Left ventricle myocardium inferior (tissue), 1 donor: ENCODE measurements at places on chromosomes 2 and 18.

DNA sequence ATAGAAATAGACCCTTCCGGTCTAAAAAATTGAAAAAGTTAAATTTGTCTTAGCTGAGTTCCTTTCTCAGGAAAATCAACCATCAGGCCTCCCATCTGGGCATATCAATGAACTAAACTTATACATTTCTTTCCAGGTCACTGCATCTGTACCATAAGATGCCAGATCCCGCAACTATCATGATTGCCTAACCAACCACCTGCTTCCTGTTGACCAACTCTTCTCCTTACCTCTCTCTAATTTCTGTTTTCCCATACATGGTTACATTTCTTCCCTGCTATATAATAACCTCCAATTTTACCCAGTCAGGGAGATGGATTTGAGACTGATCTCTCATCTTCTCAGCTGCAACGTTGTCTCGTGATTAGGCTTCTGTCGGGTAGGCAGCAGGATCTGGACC is 228.7 kb downstream of the FSIP2 start:
- no peak for DNase-seq

- no peak for DNase-seq
Measured at GRCh38 chr2:42954227-42954962, 162.0 kb upstream of the HAAO start.

- no peak for DNase-seq
Measured at GRCh38 chr2:184830531-184830930, 232.2 kb downstream of the ZNF804A start.

- DNase-seq, result no peak
Measured at GRCh38 chr18:79657342-79657996, 22.1 kb upstream of the CTDP1 start.

DNA sequence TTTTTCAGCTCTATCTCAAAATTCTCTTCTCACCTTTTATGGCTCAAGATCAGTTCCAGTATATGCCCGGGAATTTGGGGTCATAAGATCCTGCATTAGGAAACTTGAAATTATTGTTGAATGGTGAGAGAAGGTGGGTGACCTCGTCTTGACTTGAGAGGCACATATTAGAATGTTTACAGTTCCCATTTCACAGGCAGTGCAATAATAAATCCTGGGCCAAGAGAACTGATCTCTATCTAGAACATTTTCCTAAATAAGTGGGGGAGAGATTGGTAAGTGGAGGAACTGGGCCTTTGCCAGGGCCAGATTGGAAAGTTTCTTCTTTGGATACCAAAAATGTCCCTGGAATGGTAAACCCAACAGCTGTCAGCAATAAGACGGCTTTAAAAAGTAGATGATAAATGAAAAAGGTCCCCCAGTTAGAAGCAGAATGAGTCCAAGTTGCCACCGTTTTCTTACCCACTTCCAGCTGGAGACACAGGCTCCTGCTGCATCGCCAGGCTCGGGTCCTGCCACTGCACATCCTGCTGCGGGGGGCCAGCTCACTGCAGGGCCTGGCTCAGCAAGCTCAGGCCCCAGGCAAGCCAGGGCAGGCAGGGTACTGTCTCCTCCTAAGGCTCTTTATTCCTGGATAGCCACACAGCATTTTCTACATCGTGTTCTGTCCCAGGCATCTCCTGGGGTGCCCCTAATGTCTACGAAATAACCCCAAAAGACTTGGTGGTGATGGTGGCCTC is 126.4 kb upstream of the EPAS1 start:
- DNase-seq, result no peak

DNA sequence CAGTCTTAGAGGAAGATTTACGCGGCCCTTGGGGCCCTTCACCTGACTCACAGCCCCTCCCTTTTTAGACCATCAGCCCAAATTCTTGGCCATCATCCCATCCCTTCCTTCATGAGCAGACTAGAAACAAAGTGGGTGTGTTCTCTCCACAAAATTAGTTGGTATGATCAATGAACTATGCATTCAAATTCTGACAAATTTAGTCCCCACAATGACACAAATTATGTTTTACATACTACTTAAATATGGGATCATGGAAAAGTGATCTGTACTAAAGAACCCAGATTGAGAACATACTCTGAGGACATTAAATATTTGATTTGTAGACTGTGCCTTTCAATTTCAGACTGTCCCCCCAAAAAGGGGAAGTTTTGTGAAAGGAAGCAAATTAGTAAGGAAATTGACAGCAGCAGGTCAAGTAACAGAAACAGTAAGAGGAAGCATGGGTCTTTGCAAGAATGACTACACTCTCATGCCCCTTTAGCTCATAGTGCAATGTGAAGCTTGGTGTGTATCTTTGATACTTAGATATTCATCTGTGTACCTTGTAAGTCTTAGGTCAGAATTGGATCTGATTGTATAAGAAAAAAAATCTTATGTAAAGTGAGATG is 2.2 kb upstream of the MAPRE2 start:
- no peak for DNase-seq

GRCh38 chr2:168210895-168211570 is 36.4 kb downstream of the STK39 start:
- no peak for DNase-seq

DNA sequence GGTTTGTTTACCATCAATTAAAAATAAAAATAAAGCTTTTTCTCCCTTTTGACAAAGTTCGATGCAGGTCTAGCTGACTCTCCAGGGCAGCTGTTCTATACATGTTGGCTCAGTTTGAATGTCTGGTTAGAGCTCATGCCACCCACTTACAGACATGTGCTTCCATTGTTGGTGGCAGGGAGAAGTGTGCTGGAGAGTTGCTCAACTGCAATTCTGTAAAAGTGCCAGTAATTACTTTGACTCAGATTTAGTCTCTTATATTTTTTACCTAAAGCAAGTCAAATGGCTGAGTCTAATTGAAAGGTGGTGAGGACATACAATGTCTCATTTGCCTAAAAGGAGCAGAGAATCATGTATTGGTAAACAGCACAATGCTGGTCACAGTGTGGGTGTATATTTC is 609.1 kb upstream of the SYT4 start:
- DNase-seq, result no peak

- DNase-seq, result no peak
Measured at GRCh38 chr18:59087391-59087790, 52.3 kb upstream of the SEC11C start.

DNA sequence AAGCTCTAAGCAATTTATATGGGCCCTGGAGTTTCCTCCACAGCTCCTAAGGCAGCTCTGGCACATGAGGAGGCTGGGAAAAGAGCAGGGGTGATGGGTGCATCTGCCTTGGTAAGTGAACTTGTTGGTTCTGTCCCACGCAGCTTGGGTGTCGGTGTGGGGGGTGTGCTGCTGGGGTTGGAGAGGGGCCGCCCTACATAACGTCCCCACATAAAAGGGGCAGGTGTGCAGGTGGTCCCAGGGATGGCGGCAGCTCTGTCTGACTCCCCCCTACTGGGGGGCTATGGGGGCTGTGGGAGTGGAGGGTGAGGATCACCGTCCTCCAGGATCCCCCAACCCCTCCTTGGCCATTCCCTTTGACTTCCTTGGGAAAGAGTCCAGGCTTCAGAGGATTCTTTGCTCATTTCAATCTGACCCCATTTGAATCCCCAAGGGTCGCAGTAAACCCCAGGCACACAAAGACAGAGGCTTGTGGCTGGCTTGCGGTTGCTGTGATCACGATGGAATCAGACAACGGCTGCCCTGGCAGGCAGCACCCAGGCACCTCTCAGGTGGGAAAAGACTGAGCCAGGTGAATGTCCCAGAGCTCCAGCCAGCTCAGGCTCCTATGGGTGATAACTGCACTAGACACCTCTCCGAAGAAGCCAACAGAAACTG is 34.5 kb upstream of the CD8A start:
- DNase-seq, result no peak

DNA sequence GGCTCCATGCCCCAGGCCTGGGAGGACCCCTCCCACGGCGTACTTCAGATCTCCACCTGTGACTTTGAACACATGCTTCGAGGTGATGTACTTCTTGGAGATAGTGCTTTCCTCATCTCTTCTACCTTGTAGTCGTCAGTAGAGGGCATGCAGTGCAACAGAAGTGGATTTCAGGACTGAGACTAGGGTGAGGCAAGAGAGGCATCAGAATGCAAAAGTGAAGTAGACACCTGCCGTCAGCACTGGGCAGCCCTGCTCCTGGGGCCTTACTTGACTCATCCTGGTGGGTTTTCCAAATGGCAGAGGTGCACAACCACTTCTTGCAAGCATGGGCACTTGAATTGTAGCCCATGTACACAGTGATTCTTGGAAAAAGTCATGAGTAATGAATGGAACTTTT is 258.8 kb downstream of the NEDD4L start:
- DNase-seq, result no peak

DNA sequence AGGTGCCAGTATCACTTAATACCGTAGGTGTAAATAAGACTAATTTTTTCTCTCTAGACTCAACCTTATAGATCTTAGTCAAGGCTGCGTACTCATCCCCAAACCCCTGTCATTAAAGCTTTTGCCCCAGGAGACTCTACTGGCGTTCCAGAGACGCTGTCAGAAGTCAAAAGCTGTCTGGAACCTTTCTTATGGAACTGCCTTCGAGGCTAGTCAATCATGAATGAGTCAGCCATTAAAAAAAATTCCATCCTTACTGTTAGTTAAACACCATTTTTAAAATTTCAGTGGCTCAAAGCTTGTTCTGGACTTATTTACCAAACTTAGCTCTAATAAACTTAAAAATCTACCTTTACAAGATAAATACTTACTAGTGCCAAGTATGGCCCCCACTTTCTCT is 52.1 kb downstream of the SPRED2 start:
- no peak for DNase-seq

GRCh38 chr2:33108483-33109443 is 162.0 kb downstream of the LTBP1 start:
- DNase-seq, result no peak

GRCh38 chr2:193114827-193115226 is 920.1 kb upstream of the TMEFF2 start:
- no peak for DNase-seq

- no peak for DNase-seq
Measured at GRCh38 chr2:117718048-117718447, 96.4 kb upstream of the DDX18 start.

DNA sequence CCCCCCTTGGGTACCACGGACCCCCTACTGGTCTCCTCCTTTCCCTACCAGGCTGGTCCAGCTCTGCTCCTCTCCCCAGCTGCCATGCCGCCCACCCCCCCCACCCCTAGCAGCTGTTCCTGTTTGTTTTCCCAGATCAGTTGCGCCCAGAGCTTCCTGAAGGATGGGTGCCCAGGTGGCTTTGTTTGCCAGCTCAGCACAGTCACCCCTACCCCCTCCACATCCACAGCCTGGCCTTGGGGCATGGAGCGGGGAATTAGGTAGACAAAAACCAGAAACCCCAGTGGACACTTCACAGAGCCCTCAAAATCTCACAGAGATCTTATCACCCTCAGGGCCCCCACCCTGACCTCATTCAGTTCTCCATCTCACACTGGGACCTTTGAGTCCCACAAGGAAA is 3.7 kb upstream of the CRYBA2 start:
- DNase-seq, result no peak

DNA sequence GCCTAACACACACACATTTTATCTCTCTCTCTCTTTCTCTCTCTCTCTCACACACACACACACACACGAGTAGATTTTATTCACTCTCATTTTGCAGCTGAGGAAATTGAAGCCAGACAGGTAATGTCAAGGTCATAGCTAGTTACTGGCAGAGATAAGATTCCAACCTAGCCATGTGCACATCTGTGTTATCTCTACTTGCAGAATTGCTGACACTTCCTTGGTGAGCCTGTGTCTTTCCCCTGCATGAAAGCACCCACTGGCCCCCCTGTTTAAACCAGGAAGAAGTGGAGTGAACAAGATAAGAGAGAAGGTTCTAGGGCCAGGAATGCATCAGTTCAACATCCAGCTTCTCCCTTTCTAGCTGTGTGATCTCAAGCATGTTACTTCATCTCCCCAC is 423.7 kb downstream of the TXNL1 start:
- no peak for DNase-seq

DNA sequence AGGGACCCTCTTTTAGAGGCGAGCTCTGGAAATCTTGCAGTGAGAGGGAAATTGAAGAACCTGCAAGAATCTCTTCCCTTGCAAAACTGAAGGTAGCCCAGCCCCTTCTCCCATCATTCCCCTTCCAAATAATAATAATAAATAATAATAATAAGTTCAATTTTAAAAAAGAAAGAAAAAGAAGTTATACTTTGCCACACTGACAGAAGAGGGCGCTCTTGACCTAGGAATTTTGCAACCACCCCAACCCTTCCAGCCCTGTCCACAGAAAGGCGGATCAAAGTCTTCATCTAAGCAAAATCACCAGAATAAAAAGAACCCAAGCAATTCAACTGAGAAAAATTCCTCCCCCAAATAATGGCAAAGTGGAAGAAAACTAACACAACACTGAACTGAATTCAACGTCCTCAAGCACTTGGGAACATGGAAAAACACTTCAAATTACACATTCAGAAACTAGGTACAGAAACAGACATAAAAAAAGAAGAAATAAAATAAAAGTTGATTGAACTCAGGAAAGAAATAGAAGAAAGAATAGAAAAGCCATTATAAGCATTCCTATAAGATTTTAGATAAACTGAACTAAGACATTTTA is 98.9 kb upstream of the GLS start:
- DNase-seq, result no peak
